GM23338 (cell line): ENCODE measurements at places on chromosomes 5 and 9.

- no peak for DNase-seq
Measured at GRCh38 chr9:79007701-79008483, 563.9 kb upstream of the TLE4 start.

DNA sequence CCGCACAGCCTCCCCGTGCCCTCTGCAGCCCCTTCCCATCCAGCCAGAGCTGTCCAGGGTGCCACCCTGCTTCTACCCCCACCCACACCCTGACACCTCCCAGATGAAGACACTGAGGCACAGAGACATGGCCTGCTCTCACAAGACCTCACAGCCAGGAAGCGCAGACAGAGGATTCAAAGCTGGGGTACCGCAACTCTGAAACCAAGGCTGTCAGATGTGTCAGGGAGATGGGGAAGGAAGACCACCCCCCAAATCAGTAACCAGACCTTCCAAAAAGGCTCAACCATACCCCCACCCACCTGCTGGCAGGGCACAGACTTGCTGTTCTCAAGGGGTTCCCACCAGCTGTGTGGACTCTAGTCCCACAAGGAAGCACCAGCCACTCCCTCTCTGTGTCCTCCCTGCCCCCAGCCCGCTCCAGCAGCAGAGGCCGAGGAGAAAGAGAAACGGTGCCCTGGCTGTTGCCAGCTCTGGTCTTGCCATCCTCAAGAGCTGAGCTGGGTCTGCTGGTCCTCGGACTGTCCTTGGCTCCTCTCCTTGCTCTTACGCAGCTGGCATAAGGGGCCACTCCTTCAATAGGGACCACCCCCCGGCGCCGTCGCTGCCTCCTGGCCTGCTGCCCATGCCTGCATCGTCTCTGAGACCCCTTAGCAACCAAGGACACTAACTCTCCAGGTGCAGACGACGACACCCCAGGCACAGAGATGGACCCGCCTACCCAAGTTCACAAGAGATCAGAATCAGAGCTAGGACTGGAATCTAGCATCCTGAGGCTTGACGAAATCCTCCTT, 699 bp downstream of the AKNA start:
- no peak for DNase-seq

DNA sequence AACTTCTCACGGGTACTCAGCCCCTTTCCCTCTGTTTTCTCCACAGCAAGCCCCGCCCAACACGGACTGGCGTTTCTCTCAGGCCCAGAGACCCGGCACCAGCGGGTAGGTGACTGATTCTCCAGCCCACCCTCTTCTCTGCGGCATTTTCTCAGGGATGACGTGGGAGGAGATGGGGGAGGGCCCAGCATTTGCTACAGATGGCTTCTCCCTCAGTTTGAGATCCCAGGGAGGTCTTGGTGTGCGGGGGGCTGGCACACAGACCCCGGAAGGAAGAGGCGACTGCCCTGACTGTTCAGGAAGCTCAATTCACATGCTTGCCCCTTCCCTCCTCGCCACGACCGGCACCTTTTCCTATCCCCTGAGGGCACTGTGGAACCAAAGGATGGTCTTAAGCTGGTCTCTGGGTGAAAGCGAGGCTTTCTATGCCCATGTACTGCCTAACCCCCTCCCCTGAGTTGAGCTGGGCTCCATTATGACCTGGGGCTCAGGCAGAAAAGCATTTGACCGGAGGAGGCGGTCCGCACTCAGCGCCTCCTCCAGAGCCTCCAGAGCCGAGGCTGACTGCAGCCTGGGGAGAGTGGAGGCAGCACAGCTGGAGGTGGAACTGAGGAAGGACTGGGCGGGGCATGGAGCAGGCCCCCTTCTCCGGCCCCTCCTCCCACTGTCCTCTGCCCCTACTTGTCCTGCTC, 6.0 kb downstream of the PCDHGC5 start:
- peak; percentile 62 for DNase-seq

DNA sequence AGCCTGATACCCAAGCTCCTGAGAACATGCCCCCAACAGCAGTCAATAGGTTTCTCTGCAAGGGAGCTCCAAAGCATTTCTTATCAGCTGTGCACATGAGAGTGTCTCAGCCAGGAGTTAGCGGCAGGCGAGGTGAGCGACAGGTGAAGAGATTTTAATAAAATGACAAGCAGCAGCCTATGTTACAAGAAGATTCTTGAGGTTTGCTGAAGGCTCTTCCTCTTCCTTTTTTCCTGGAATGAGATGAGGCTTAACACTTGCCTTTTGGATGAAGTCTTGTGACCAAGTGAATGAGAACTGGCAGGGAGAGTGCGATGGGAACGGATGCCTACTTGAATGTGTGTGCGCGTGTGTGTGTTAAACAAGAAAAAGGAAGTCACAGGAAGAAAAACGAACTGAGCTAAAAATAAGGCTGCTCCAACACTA, 76.1 kb downstream of the SHB start:
- no peak for DNase-seq

- DNase-seq: no peak
Measured at GRCh38 chr5:123880875-123881274, 368.9 kb downstream of the CSNK1G3 start.

DNA sequence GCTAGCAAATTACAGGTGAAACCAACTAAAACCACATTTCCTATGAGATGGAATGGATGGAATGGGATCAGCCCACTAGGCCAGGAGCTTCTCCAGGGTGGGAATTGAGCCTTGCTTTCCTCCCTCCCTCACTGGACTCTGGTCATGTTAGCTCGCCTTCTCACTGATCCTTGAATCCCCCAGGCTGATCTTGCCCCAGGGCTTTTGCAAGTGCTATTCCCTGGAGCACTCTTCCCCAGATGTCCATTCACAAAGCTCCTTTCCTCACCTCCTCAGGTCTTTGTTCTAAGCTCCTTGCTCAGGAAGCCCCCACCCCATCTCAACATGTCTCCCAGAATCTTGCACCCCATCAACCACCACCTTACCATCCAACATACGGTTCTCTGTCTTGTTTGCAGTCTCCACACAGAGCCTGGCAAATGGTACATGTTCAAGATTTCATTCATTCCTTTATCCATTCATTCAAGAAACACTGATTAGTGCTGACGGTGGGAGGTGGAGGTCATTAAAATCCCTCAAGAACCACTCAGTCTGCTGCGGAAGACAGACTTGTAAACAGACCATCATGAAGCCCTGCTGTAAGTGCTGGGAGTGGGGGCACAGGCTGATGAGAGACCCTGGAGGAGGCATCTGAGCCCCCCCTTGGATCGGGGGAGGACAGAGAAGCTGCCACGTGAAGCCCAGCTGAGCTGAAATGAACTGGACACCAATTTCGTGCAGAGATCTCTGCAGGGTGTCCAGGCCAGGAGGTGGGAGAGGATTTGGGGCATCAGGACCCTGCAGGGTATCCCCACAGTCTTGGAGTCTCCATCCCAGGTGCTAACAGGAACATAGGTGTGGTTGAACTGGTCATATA, 141.7 kb downstream of the BARX1 start:
- DNase-seq: no peak

DNA sequence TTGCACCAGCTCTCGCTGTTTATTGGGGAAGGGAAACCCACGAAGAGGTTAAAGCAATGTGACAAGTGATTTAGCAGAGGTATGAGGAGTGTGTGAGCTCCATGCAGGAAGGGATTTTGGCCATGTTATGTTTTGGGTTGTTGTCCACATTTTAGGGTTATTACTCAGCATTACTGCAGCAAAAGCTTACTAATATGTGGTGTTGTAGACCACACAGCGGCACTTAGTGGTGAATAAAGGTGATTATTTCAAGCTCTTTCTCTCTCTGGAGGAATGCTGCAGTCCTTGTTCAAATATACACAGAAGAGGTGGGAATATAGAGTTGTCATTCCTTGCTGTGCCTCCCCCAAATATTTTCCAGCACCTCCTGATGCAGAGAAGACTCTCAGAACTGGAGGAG, 29.7 kb upstream of the AKNA start:
- no peak for DNase-seq

- no peak for DNase-seq
Measured at GRCh38 chr5:123722451-123722850, 210.5 kb downstream of the CSNK1G3 start.

DNA sequence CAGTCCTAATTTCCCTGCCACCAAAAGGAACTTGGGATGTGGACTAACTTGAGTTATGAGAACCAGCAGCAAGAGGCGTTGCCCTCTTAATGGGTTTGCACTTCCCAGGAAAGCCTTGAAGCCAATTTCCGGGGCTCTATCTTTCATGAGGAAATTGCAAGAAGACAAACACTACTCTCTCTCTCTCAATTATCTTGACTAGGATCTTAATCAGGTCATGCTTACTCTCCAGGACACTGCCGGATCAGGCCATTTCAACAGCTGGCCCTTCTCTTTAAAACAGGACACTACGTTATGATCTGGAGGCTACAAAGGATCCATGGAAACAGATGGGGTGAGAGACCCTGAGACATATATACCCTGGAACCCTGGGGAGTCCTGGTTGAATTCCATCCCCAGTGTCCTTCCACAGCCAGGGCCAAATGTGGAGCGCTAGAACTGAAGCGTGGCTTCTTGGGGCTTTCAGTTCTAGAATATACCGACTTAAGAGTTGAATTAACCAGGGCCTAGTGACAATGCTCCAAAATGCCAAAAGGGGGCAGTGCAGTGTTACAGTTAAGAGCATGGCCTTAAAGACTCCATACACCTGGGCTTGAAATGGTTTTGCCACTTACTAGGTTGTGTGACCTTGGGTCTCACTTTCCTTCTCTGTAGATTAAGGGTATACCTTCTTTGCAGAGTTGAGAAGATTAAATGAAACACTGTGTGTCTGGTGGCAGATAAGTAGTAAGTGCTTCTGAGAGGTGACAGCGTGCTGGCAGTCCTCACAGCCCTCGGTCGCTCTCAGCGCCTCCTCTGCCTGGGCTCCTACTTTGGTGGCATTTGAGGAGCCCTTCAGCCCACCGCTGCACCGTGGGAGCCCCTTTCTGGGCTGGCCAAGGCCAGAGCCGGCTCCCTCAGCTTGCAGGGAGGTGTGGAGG, 21.1 kb downstream of the FAM219A start:
- peak; percentile 95 for DNase-seq

GRCh38 chr5:96537386-96537785, 104.3 kb upstream of the PCSK1 start:
- DNase-seq: no peak

DNA sequence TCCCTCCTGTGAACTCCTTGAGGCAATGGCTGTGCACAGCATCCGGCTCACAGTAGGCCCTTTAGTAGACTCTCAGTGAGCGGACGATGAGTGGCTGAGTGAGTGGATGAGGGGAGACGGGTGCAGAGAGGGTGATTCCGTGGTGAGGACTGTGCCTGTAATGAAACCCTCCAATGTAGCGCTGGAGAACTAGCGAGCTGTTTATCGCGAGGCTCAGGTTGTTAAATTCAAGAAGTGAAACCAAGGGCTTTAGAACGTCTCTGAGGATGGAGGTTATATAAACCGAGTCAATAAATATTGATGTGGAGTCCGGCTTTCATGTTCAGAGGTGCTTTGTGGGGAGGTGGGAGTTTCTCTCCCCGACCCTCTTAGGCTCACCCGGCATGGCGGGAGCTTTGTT, 53.2 kb downstream of the NSG2 start:
- no peak for DNase-seq

DNA sequence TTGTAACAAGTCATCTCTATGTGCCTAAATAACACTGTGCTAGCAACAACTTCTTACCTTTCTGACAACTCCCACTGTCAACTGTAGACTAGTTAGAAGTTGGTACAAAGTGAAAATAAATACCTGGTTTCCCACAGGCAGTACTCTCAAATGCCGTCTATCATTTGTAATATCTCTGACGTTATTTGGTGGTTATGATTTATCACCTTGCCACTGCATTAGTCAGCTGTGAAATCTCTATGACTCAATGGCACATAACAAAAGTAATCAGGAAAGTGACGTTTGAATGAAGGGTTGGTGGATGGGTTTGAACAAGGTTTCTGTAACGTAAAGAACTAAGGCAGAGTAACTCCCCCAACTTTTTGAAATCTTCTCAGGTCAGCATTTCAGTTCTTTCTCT, 592.3 kb downstream of the MAT2B start:
- DNase-seq: no peak

DNA sequence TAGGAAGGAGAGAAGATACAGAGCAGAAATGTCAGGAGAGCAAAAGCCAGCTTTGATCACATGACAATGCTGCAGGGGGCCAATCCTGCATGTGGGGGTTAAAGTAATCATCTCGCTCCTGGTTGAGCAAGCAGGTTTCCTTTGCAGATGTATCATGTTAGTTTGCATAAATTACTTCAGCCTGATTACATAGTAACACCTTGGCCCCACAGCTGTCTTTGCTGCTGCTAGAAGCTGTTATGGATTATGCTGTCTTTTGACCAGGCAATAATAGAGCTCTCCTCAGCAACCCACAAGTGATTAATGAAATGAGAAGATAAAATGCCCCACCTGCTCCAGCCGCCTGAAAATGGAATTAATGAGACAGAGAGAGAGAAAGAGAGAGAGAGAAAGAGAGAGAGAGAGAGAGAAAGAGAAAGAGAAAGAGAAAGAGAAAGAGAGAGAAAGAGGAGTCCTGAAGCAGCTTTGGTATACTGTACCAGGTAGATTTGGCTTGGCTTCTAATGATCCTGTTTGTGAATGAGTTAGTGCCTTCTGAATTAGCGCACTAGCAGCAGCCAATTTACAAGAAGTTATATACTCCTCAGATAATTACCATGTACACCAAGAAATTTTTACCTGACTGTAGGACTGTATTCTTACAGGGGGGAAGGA, 174.3 kb upstream of the RORB start:
- DNase-seq: no peak

DNA sequence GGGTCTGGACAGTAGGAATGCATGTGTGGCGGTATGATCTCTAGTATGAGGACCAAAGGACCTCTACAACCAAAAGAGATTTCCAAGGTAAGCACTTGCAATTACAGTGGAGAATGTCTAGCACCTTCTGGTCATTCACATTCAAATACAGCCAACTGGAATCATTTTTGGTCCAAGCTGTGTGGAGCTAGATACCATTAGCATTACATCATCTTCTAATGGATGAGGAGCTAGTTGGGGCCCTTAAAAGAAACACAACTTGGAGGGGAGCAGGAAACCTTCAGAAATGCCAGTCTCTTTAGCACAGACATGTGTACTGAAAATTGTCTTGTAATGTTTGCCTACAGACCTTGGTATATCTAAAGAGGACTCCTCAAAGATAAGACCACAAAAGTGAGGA, 244.7 kb downstream of the BNC2 start:
- peak; percentile 26 for DNase-seq

DNA sequence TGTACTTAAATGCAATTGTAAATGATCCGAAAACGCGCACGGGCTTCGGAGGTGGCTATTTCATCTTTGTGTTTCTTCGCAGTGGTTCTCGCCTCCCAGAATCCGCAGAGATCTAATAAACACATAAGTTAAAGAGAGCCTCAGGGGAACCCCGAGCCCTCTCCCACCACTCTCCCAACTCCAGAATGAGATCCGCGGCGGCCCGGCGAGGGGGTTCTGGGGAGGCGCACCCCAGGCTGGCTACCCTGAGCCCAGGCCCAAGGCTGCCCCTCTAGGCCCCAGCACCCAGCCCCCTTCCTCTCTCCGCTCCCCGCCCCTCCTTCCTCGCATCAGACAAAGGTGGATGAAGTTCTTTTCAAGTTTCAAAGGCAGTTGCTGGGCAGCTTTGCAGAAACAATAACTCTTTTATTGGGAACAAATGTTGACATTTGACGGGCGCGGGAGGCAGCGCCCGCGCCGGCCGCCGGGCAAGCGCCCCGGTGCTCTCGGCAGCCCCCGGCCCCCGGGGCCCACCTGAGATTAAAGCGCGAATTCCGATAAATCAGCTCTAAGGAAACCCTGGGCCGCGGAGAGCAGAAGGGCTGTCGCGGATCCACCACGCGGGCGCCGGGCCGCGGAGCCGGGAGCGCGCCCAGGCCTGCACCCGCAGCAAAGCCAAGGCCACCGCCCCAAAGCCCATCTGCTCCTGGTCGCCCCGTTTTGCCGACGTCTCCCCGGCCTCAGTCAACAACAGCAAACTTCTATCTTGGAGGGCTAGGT, 8.4 kb downstream of the IRX2 start:
- DNase-seq: peak; percentile 73
